ENCODE measurements at places on chromosomes 1 and 21.
A peak's percentile ranks its signal among the peaks of the same experiment; 100 is the strongest.

DNA sequence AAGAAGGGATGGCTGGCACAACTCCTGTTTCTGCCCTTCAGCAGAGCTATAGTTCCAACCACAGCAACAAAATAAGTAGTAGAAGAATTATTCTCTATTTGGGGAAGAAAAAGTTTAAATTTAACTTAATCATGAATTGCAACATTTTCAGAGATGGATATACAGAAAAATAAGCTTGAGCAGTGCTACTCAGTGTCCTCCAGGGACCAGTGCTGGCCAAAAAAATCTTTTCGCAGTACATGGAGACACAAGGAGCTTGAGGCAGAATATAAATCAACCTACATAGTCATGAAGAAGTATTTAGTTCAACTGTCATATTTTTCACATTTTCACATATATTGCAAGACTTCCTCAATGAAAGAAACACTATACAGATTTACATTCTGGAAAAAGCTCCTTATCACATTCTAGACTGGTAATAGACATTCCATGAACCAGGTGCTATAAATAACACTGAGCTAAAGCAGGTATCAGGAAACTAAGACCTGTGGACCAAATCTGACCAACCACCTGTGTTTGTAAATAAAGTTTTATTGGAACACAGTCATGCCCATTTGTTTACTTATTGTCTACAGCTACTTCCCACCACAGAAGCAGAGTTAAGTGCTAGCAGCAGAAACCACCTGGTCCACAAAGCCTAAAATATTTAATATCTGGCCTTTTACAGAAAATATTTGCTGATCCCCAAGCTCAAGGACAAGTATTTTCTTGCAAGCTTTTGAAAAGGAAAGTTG lies 101.9 kb downstream of the RGS21 start:
- no peak for DNase-seq

GRCh38 chr1:210739627-210740026 lies 394.3 kb downstream of the KCNH1 start:
- no peak for DNase-seq

- DNase-seq: no peak
Measured at GRCh38 chr21:43370091-43370658, 56.8 kb downstream of the SIK1 start.

- no peak for DNase-seq
Measured at GRCh38 chr1:26102526-26102925, 9.1 kb upstream of the PDIK1L start.

DNA sequence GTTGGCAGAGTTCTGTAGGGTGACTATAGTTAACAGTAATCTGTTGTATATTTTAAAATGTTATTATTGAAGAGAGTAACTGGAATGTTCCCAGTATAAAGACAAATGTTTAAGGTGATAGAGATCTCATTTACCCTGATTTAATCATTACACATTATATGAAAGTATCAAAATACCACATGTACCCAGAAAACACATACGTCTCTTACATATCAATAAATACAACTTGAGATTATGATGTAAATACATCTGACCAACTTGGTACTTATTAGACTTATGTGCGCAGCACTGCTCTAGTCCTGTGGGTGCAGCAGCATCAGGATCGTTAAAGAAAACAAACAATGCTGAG lies 670 bp upstream of the PARK7 start:
- no peak for DNase-seq

DNA sequence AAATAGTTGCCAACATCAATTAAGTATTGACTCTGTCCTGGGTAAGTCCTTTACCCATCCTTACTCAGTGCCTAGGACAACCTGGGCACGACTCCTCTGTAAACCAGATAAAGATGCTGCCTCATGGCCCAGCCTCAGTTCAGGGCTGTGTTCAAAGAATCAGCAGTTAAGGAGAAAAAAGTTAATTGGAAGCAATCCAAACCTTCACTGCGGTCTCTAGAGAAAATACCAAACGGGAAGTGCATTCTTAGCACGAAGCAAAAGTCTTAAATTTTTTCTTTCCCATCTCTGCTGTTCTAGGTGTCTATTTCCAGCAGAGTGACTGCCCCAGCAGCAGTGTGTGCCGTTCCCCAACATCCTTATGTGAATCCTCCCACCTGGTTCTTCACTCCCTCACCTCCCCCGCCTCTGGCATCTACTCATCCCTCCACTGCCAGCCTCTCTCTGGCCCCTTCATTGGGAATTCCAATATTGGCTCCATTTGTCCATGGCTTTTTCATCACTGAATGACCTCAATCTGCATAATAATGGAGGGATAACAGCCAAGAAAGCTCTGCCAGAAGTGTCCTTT lies 23.2 kb downstream of the KANK4 start:
- DNase-seq: no peak

DNA sequence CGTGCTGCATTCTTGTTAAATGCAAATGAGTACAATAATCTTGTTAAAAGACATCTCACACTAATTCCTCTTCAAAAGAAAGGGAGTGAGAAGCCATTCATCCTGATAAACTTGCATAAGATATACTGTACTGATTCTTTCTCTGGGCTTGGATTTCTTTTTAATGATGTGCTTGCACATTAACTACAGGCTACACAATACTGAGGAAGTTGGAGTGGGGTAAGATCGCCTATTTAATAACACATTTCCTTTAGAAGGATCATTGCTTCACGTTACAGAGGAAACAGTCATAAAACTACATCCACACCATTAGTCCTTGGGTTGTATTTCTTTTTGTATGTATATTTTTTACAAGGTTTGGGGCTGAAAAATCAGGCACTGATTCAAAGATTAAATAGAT lies 36.6 kb downstream of the NRIP1 start:
- no peak for DNase-seq

DNA sequence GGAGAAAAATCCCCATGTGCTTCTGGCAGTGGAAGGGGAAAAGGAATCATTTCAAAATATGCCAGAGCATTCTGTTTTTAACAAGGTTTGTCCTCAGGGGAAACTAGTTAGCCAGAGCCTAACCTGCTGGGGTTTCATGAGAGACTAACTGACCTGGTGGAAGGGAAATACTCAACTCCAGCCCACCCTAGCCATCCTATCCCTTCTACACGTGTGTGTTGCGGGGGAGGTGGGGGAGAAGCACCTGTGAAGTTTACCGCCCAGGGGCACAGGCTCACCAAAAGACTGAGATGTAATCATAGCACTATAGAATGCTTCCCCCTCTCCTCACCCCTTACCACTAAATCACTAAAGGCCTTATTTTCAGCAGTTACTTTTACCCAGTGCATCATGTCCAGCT lies 139.5 kb downstream of the GRIK3 start:
- no peak for DNase-seq

GRCh38 chr1:198793714-198794113 lies 154.9 kb downstream of the PTPRC start:
- no peak for DNase-seq

- DNase-seq: no peak
Measured at GRCh38 chr1:218953386-218953785, 220.3 kb upstream of the LYPLAL1 start.

DNA sequence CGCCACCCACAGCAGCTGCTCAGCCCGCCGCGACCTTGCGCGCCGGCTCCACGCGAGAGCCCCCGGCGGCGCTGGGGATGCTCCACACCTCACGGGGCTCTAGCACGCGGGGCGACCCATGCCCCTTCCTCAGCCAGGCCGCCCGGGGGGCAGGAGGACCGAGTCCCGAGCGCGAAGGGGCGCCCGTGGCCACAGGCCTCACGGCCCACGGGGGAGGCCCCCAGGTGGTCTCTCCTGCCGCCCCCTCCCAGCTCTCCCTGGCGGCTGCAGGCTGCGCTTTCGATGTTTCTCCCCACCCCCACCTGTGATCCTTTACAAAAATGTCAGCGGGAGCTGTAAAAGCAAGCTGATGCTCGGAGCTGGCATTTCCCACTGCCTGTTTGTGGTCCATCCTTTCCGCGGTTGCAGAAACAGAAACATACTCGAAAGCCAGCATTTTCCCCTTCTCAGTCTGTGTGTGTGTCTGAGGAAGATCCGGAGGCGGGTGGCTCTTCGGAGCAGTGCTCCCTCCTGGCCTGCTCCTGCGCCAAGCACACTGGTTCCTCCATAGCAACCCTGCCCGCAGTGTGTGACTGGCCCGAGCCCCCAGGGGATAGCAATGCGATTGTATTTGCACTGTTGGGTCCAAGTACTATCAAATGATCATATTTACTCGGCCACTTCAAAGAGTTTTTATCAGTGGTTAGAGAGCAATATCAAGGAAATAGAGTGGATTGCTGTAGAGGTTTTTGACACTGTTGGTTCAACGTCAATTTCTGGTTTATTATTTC lies 2.1 kb downstream of the KIF26B start:
- no peak for DNase-seq

GRCh38 chr1:41540886-41541591 lies 56.6 kb upstream of the EDN2 start:
- no peak for DNase-seq

GRCh38 chr1:47766832-47767740 lies 230.1 kb downstream of the TRABD2B start:
- no peak for DNase-seq

DNA sequence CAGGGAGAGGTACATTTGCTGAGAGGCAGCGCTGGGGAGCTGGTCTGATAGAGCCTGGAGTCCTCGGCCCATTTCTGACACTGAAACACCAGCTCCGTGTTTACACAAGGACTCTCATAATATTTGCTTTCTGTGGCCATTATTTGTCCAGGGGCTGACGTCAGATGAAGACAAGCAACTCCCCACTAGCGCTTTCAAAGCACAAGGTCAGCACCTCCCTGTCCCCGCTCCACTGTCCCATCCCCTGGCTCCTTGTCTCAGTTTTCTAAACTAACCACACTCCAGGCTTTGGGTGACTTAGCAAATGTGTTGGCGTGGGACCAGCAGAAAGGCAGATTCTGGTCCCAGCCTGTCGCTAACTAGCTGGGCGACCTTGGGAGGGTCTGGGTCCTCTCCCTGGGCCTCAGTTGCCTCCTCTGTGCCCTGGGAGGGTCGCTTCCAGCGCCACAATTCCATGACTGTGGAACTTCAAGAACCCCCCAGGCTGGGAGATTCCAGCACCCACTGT lies 37.4 kb upstream of the ZBTB40 start:
- DNase-seq: no peak

DNA sequence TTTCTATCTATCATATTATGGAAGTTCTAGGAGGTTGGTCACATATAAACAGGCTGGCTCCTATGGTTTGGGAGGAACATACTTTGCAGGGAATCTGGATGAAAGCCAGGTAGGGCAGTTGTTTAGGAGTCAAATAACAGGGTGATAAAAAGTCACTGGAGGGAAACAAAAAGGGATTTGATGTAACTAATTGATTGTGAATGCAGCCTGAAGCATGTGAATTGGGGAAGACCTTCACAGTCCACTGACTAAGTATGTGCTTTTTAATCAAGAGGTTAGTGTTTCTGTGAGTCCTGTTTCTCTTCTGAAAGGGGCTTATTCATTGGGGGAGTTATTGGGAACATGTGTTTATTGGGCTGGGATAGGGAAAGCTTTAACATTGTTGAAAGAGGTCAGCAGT lies 41.3 kb downstream of the HMCN1 start:
- DNase-seq: peak; percentile 90

DNA sequence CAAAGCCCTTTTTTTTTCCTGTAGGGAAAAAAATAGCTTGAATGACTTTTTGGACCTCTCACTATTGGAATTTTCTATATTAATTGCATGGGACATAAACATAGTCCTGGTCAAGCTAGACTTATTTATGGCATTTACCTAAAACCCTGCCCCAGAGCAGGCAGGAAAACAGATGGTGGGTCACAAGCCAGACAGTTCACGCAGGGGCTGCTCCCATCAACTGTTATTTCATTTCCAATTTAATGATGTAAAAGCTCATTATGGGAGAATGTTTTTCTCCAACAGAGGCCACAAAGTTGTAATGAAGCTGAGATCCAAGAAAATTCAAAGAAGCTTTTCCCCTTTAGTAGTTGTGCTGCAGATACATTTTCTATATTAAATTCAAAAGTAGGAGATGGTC lies 99.2 kb downstream of the SGIP1 start:
- DNase-seq: no peak

DNA sequence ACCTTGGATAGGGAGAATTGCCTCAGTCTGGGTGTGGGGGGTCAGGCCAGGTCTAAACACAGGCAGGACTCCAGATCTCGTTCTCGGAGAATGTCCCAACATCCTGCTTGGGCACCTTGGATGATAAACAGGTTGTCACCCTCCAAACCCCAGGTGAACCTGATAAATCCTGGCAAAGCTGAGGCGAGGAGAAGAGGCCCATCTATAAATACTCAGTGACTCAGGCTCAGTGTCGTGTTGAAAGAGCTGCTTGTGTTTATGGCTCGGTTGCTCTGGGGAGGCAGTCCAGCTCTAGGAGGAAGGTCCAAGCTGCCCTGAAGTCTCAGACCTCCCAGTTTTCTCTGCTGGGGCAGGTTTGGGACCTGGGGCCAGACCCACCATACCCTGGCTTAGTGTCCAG lies 15.8 kb upstream of the TRIM63 start:
- no peak for DNase-seq

DNA sequence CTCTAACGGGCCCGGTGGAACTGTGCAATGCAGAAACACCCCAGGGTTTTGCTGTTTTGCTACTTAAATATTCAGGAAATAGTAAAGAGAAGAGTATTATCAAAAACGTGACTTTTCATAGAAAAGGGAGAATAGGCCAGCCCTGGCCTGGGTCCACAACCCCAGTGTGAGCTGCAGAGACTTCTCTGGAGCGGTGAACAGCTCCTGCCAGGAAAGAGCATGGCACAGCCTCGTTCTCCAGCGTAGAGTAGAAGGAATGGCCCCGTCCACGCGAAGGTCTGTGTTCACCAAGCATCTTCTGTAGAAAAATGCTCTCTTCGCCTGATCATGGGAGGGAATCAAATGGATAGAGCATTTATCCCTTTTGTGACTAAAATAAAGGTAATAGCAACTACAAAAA lies 51.4 kb downstream of the PDE9A start:
- DNase-seq: no peak

GRCh38 chr1:177366091-177366490 lies 195.3 kb downstream of the BRINP2 start:
- no peak for DNase-seq

DNA sequence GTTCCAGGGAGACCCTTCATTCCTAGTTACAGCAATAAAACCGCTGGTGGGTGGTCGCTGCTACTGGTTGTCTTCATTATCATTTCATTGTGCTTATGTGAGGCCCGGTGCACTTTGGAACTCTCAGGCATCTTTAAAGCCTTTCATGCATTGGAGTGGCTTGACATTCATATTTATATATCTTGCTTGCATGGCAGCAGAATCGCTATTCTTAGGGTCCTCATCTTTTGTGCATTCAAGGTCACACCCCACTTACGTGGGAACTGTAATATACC lies 110.1 kb downstream of the ZBTB18 start:
- no peak for DNase-seq

DNA sequence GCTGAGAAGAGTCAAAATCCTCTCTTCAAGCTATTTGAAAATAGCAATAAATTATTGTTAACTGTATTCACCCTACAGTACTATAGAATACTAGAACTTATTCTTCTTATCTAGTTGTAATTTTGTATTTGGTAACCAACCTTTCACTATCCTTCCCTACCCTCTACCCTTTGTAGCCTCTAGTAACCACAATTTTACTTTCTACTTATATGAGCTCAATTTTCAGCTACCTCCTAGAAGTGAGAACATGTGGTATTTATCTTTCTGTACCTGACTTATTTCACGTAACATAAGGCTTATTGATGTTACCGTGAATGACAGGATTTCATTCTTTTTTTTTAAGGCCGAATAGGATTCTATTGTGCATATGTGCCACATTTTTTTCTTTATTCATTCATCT lies 30.0 kb downstream of the ZC3H11B start:
- no peak for DNase-seq

All from DMS 273 treated with DMSO at 0.1 percent for 48 hours (cell line).